ENCODE measurements at places on chromosomes 7 and 10.

DNA sequence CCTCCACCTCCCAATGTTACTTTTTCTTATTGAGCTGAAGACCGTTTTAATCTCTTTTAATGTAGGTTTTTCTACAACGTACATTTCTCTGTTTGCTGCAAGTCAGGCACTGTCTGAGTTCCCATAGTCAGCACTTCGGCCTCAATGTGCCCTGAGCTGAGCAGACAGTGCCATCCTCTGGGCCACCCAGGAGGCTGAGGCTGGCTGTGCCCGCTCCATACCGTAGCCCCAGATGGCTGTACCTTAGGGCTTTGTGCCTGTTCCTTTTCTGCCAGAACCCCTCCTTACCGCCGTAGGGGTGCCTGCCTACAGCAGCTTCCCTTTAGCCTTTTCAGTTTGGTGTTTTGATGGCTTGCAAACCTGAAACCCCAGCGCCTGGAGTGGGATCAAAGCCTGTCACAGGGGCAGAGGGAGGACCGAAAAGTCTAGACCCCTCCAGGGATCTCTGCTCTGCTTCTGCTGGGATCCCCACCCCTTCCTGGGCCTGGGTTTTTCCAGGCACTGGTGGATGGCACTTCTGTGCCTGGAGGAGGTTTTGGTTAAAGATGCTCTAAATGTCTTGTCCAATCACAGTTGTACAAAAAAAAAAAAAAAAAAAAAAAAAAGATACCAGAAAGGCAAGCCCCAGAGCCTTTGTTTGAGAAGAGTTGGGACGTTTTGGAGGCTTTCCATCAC lies 9.0 kb downstream of the AGAP3 start:
- DNase-seq: no peak

DNA sequence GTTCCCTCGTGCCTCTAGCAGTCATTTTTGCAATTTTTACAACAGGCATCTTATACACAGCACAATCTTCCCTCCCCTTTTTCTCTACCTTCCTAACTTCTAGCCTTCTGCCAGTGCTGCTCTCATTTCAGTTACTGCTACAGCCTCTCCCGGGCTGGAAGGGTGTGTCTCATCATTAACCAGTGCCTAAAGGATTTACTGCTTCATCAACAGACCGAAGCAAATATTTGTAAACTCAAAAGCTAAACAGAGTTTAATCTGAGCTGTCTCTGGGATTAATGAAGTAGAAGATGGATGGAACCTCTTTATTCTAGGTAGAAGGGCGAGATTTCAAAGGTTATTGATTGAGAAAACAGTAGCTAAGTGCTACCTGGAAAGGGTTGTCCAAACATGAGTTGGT lies 94.3 kb downstream of the PRPF18 start:
- DNase-seq: no peak

- no peak for DNase-seq
Observed at GRCh38 chr7:131897016-131897789, 340.8 kb upstream of the PODXL start.

DNA sequence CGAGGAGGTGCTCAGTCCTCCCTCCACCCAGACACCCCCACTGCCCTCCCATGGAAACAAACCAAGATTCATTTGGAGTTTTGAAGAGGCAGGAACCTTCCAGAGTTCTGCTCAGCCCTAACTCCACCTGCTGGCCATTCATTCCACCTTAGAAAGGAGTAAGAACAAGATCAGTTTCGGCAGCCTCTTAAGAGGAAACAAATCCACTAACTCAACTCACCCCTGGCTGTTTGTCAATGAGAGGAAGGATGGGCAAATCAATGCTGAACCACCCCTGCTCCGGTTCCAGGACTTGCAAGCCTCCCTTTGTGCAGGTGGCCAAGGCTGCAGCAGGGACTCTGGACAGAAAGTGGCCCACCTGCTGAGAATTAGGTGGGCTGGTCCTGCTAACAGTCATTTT lies 26.2 kb downstream of the CCDC3 start:
- DNase-seq: no peak

GRCh38 chr10:84990713-84991112 lies 662.3 kb downstream of the CCSER2 start:
- no peak for DNase-seq

GRCh38 chr7:84624927-84625326 lies 430.3 kb upstream of the SEMA3A start:
- DNase-seq: no peak

DNA sequence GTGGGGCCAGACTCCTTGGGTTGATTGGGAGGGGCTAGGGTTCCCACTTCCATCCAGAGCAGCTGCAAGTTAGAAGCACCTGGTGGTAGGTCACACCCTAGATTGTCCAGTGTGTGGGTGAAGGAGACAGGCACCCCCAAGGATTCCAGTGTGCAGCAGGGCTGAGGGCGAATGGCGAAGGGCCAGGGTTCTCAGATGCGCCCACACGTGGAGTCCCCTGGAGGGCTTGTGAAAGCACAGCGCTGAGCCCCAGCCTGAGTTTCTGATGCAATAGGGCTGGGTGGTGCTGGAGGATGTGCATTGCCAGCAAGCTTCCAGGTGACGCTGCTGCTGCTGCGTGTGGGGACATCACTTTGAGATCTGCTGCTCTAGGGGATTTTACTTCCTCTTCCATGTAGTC lies 25.4 kb downstream of the TBATA start:
- DNase-seq: no peak

- no peak for DNase-seq
Observed at GRCh38 chr10:11538834-11539190, 72.6 kb downstream of the USP6NL start.

DNA sequence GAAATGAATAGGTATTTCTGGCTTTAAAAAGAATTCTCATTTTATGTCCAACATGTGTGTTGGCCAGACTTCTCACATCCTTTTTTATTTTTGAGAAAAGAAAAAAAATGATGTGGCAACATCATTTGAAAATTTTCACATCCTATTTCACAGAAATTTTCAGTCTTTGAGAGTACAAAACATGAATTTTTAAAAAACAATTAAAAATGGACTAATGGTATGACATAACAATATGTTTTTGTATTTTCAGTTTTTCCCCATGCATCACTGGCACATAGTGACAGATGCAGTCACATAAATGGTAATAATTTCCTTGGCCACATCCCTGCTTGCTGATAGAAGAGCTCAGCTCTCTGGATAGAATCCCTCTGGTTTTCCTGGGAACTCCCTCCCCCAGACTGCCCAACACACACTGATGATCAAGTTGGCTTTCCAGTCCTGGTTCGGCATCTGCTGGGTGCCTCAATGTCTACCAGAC lies 188.5 kb upstream of the AGR3 start:
- no peak for DNase-seq

DNA sequence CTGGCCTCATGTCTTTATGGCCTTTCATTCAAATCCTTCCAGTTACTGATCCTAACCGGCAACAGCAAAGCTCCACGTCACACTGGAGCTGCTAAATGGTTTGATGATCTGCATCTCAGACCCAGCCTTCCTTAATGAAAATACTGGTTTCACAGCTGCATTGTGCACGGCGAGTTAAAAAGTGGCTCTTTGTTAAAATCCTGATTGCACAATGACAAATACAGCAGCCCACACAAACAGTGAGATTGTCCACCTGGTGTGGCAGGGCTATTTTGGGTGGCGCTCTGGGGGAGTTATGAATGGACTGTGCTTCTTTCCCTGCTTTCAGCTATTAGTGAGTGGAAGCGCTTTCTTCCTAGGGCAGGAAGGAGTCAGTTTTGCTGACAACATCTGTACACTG lies 63.4 kb upstream of the C1QL3 start:
- DNase-seq: no peak

- no peak for DNase-seq
Observed at GRCh38 chr10:64156166-64156565, 635.0 kb downstream of the REEP3 start.

DNA sequence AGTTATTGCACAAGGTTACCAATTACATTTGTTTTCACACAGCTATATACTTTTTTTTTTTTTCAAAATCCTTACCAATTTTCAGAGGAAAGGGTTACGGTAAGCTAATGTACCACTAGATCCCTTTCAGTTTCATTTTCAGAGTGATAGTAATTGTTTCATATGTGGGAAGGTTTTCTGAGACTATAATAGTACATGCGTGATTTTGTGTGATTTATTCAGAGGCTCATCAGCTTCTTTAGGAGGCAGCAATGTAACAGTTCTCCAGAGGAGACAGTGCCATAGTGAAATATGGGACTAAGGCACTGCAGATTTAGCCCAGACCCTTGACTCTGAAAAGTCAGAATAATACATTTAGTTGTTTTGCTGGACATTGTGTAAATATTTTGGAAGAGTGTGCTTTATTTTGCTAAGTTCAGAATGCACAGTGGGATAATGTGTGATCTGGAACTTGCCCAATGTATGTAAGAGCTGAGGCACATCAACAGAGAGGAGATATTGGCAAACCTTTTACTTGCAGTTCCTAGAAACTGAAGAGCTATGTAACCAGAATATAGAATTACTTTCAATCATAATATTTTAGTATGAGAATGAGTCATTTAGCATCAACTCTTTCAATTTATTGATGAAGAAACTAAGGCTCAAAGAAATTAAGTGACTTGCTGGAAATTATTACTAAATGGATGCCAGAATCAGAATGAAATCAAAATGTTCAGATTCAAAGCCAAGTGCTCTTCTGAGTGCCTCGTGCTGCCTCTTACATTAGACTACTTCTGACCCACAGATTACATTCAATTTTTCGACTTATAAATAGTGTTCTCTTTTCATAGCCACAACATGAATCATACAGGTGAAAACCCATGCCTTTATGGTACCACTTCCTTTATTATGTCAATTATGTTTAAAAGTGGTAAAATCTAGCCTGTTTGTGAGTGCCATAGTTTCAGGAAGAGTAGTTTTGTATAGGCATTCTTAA lies 207.7 kb upstream of the TEX47 start:
- peak; percentile 25 for DNase-seq

DNA sequence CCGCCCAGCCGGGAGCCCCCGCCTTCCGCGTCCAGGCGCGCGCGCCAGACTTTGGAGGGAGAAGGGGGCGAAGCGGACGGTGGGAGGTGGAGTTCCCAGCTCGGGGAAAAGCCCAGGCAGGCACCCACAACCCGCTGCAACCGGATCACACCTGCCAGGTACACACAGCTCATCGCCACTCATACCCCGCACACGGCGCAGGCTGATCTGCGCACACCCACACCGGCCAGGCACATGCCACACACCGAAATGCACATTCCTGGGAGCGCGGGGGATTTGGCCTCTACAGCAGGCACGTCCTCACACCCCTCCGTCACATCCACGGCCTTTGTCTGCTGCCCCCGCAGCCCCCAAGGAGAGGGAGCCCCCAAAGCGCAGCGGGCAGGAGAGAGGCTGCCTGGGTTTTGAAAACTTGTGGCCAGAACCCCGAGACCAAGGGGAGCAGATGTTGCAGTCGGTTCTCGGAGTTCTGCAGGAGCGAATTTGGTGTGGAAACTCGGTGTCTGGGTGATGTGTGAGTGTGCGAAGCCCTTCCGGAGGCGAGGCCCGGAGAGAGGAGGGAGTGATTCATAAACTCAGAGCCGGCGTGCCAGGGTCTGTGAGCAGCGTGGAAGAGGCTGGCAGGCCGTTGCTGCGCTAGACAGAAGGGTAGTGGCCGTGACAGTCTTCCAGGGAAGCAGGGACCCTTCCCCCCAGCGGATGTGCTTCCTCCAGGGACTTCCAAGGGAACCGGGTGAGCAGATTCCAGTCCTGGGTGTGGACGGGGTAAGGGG lies 734 bp downstream of the CHST3 start:
- DNase-seq: no peak

DNA sequence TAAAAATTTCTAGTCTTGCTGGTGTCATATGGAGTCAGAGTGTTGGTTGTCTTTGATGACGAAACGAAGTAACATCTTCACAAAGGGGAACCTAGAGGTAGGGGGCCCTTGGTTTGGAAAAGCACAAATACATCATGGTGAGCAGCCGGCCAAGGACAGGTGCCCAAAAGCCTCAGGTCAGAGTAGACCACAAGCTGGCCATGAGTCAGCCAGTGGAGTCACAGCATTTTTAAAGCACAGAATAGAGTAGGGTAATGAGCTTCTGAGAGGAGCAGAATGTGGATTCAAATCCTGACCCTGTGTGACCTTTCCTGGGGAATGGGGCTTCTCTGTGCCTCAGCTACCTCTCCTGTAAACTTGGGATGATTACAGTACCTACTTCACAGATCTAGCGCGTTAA lies 5.3 kb downstream of the CAMK2B start:
- no peak for DNase-seq

GRCh38 chr10:16957038-16957437 lies 139.8 kb upstream of the RSU1 start:
- no peak for DNase-seq

DNA sequence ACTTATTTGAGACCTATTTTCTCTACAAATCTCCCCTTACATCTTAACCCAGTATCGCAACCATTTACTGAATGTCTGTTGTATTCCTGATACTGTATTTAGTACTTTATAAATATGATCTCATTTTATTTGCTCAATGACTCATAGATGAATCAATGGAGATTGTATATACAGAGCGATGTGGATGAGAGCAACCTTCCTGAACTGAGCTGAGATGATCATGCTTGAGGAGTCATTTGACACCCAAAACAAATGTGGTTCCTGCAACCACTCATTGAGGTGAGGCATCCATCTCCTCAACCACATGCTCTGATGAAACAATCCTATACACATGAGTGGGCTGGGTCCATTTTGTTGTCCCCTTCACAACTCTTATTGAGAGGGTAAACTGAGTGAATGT lies 250.0 kb downstream of the CDC14C start:
- no peak for DNase-seq

DNA sequence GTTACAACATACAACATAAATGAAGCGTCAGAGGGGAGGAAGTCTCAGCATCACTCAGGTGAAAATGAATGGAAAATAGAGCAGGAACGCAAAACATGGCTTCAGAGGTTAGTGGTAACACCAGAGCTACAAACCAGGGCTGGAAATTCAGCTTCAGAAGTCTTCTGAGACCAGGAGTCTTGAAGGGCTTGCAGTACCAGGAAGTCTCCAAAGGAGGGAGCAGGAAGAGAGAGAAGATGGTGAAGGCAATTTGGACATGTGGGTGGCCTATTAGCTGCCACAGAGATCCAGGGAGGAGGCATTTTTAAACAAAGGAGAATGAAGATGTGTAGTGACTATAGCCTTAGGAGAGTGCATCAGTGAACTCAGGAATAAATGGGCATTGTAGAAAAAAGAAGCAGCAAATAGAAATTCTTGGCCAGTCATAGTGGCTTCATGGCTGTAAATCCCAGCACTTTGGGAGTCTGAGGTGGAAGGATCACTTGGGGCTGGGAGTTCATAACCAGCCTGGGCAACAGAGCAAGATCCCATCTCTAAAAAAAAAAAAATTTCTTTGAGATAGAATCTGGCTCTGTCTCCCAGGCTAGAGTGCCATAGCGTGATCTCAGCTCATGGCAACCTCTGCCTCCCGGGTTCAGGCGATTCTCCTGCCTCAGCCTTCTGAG lies 9.3 kb upstream of the TET1 start:
- peak; percentile 59 for DNase-seq
